Progenitor cell of endocrine pancreas (in vitro differentiated cells): ENCODE measurements at places on chromosomes 4 and X.

DNA sequence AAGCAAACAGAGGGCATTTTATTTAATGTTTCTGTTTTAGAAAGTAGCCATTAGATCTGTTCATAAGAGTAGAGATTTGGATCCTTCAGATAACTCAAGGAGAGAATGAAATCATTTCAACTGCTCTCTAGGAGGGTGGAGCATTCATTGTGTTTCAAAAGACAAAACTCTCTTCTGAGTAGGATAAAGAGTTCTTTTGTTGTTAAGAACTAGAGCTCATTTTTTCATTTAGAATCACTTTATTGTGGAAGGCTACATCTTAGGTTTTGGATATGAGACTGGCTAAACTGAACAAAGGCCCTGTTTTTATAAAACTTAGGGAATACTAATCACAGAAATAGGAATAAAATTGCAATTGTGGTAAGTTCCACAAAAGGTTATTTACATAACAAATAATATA lies 193.9 kb upstream of the PCDH10 start:
- no peaks in the 10 kb centered on the region for H3K36me3 ChIP-seq
- no peak overlapping the region for H3K4me3 ChIP-seq
- no peaks in the 10 kb centered on the region for H3K27me3 ChIP-seq
- H3K4me1 ChIP-seq = no peaks in the 10 kb centered on the region
- no peak overlapping the region for H3K27ac ChIP-seq
- no peak for DNase-seq

- no peak overlapping the region for H3K4me3 ChIP-seq
- no peaks in the 10 kb centered on the region for H3K27me3 ChIP-seq
- no peaks in the 10 kb centered on the region for H3K4me1 ChIP-seq
- H3K36me3 ChIP-seq = no peaks in the 10 kb centered on the region
Observed at GRCh38 chr4:20305976-20306375, 54.3 kb downstream of the SLIT2 start.

DNA sequence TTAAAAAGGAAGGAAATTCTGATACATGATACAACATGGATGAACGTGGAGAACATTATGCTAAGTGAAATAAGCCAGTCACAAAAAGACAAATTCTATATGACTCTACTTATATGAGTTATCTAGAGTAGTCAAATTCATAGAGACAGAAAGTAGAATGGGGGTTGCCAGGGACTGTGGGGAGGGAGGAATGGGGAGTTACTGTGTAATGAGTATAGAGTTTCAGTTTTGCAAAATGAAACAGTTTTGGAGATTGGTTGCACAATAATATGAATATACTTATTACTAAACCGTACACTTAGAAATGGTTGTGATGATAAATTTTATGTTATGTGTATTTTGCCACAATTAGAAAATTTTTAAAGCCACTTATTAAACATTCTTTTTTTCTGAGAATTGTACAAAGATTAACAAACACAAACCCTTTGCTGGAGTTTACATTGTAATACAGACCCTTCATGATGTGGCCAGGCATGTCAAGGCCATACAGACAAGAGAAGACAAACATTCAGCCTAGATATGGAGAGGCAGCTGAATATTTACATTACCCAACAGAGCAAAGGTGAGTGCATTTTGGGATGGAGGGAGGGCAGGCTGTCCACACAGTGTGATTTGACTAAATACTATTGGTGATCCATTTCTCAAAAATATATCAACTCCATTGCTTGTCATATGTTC lies 21.2 kb upstream of the GPC3 start:
- peaks cover 52% of the 10 kb centered on the region for H3K4me1 ChIP-seq
- H3K27ac ChIP-seq = peak overlapping the region; percentile 73
- H3K4me3 ChIP-seq = no peak overlapping the region
- DNase-seq = no peak
- no peaks in the 10 kb centered on the region for H3K36me3 ChIP-seq

GRCh38 chrX:23493941-23494374 lies 159.3 kb downstream of the PTCHD1 start:
- peak overlapping the region; percentile 15 for H3K27ac ChIP-seq
- no peaks in the 10 kb centered on the region for H3K27me3 ChIP-seq
- peaks cover 4% of the 10 kb centered on the region for H3K4me1 ChIP-seq
- DNase-seq = no peak
- H3K36me3 ChIP-seq = no peaks in the 10 kb centered on the region

DNA sequence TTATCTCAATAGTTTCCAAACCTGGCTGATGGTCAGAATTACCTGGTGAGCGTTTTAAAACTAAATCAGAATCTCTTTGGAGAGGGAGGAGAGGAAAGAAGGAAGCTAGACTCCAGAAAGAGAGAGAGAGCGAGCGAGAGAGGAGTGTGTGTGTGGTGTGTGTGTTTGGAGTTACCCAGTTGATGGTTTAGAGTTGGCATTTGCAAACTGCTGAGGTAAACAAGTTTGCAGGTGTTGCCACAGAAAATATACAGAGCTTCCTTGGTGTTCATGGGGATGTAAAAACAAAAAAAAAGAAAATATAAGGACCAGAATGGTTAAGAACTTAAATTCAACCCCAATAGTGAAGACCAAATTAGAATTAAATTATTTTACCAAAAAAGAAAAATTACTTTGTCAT lies 26.4 kb upstream of the LAP3 start:
- DNase-seq = no peak
- peak overlapping the region; percentile 15 for H3K27ac ChIP-seq
- H3K4me1 ChIP-seq = peaks cover 19% of the 10 kb centered on the region
- H3K4me3 ChIP-seq = no peak overlapping the region
- H3K36me3 ChIP-seq = no peaks in the 10 kb centered on the region

DNA sequence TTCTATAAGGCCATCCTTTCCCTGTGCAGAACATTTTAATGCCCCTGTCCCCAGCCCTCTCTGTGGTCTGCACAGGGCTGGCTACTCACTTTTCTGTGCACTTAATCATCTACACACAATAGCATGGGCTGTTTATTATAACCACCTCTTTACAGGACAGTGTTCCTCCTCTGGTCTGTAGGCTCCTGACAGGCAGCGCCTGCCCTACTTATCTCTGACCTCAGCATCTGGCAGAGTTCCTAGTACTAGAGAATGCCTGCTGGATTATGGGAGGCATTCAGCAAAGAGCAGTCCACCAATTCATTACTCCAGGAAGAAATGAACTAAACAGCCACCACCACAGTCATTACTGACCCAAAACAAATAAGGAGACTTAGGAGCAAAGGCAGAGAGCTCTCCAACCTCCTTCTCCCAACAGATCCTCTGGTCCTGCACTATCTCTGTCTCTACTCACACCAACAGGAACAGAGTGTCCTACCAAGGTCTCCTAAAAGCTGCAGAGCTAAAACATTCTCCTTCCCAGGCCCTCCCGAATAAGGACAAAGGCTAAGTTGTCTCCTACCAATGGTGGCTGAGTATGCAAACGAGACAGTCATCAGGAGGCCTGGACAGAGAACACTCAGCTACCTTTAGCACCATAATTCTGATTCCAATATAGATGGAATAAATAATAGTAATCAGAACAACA lies 279.2 kb downstream of the QDPR start:
- no peaks in the 10 kb centered on the region for H3K4me1 ChIP-seq
- H3K4me3 ChIP-seq = no peak overlapping the region
- H3K36me3 ChIP-seq = no peaks in the 10 kb centered on the region
- no peak overlapping the region for H3K27ac ChIP-seq
- no peak for DNase-seq
